ENCODE measurements at places on chromosomes 1 and 21. TPM values are rescaled to one million over a fixed set of nuclear protein-coding genes. Genes with fewer than 3 reads are reported as not detected.

Gene CLIC6
- total RNA-seq, result 0.14 TPM

Gene PTPRC
- total RNA-seq, result 698 TPM

Gene RBP7
- not detected for total RNA-seq

Gene AUNIP
- not detected for total RNA-seq

Gene ADAMTS5
- not detected for total RNA-seq

Gene ANGPTL1
- total RNA-seq, result not detected

Gene SPRR2B
- total RNA-seq, result not detected

Gene C8B
- not detected for total RNA-seq

Gene MKNK1
- 27.1 TPM for total RNA-seq

Gene MSTO1
- total RNA-seq, result 69.6 TPM

Gene APOBEC4
- not detected for total RNA-seq

Gene PEAR1
- total RNA-seq, result 0.41 TPM

Gene MATN1
- total RNA-seq, result 2.7 TPM

Gene LENEP
- not detected for total RNA-seq

Gene CASQ1
- total RNA-seq, result not detected

Gene SMG7
- total RNA-seq, result 35.2 TPM

Gene CFAP107
- total RNA-seq, result not detected

Gene S100PBP
- total RNA-seq, result 18.8 TPM

Gene DSCAM
- total RNA-seq, result not detected

Gene GPR89B
- 12.4 TPM for total RNA-seq

Gene NMNAT2
- total RNA-seq, result not detected

Gene CRYAA
- total RNA-seq, result not detected

Gene SIPA1L2
- 1.8 TPM for total RNA-seq

Gene ACKR1
- not detected for total RNA-seq

Gene RPE65
- not detected for total RNA-seq

Gene KCNE1
- total RNA-seq, result not detected

Gene DISC1
- total RNA-seq, result 19.8 TPM

Measured in CD4-positive, alpha-beta T cell (primary cell).